ENCODE measurements at places on chromosomes 3 and 15.

DNA sequence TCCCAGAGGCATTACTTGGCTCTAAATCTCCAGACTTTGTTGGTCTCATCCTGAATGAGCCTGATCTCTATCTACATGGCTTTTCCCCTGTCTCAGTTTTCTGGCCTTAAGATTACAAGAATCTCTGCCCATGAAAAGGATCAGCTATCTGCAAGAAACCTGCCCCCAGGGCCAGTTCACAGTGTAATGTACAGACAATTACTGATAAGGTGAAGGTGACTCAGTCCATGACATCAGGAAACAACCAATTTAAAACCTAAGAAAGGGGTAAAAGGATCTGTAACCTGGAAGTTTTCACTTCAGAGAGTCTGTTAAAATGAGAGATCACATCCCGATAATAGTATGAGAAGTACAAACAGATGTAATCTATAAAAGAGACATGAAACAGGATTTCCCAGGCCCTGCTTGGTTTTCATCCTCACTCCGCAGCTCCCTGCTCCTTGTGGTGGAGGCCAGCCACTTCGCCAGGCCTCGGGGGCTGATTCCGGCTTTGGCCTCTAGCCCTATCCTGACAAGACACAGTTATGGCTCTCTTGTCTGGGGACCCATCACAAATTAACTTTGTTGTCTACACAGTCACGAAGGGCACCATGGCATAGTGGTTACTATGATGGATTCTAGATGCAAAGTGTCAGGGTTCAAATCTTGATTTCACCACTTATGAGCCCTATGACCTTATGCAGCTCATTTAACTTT lies 136.9 kb downstream of the THSD4 start:
- peak; percentile 28 for DNase-seq

GRCh38 chr3:111610189-111610588 lies 15.0 kb upstream of the ZBED2 start:
- DNase-seq, result no peak

GRCh38 chr3:101784855-101785613 lies 6.0 kb downstream of the NXPE3 start:
- DNase-seq, result no peak

DNA sequence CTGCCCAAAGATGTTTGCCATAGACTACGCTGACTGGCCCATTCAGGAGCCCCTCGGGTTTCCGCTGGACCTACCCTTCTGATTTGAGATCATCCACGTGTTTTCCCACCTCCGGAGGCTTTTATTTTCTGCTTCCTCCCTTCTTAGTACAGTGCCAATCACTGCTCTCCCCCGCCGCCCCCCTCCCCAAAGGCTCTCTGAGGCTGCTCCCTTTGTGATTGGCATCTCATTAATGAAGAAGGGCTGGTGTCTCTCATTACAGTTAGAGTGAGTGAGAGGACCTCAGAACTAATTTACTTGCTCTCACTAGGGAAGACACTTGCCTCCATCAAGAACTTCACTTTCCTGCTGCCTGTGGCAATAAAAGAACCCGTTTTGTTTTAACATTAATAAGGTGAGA lies 284.7 kb upstream of the ICE2 start:
- DNase-seq, result no peak

DNA sequence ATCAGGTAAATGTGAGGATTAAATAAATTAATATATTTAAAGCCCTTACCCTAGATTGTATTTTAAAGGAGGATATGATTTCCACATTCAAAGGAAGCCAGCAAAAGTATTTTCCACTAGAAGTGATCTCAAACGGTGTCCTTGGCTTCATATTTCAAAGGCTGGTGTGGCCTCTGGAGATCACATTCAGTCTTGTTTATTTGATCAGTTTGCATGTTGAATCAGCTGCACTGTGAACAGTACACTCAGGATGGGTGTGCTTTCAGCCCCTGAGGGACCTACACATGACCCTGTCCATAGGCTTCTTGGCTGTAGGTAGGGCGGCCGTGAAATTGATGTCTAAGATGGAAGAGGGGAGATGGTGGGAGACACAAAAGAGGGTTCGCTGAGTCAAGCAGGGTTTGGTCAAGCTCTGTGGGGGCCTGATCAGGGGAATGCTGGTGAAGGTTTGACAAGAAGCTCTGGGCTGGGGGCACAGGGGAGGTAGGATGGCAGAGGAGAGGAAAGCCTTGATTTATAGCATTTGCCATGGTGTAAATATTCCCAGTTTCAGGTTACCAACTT lies 21.9 kb downstream of the CYP8B1 start:
- DNase-seq, result peak; percentile 50

DNA sequence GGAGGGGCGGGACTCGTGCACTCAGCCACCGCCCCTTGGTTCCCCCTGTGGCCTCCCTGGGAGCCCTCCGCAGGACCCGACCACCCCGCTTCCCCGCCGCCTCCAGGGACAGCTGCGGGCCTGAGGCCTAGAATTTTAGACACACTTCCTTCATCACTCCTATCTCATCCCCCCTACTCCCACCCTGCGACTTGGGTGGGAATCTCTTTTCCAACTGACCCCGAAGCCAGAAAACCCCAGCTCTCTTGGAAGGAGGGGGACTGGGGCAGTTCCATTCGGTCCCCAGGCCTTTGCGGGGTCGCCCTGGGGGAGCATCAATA lies 289 bp upstream of the TFDP2 start:
- no peak for DNase-seq

DNA sequence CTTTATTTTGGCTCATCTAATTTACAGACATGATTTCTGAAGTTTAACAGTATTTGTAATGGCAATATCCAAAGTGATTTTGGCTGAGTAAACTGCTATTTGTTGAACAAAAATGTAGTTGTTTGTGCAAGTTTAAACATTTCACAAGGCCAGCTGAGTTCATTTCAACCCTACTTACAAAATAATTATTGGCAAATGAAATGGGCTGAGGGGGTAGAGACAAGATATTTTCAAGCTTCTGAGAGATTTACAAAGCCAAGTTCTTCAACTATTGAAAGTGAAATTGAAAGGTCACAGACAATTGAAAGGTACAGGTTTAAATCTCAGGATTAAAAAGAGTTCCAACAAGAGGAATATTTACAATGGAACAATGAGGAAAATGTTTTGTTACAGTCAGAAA lies 77.1 kb downstream of the DUT start:
- no peak for DNase-seq

GRCh38 chr15:47945872-47946650 lies 174.7 kb upstream of the SLC24A5 start:
- no peak for DNase-seq

DNA sequence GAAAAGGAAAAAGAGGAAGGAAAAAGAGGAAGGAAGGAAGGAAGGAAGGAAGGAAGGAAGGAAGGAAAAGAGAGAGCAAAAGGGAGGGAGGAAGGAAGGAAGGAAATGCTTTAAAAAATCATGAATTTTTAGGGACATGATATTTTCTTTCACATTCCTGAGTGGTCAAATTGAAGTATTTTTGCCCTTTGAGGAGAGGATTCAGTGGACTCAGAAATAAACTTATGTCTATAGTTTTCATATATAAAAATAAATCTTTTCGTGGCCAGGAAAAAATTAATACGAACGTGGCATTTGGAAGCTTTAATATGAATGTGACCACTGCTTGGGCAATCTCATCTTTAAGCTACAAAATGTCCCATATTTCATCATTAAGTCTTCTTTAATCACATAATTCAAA lies 183.0 kb upstream of the TMCO5A start:
- DNase-seq, result no peak

GRCh38 chr3:57820479-57820878 lies 64.4 kb downstream of the SLMAP start:
- DNase-seq, result peak; percentile 49
